ENCODE measurements at places on chromosomes 2 and 18.

DNA sequence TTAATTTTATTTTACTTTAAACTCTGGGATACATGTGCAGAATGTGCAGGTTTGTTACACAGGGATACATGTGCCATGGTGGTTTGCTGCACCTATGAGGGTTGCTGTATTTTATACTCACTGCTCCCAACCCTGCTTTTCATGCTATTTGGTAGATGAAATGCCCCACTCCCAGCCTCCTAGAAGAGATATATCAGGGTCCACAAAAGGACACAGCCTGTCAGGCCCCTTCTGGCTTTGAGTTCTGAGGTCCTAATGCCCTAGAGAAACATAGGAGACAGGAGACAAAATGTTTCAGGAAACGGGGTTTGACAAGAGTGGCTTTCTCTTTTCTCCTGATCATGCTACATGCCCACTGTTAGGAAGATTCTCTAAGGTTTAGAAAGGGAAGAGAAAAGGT, 27.1 kb upstream of the SOX11 start:
- DNase-seq = no peak

DNA sequence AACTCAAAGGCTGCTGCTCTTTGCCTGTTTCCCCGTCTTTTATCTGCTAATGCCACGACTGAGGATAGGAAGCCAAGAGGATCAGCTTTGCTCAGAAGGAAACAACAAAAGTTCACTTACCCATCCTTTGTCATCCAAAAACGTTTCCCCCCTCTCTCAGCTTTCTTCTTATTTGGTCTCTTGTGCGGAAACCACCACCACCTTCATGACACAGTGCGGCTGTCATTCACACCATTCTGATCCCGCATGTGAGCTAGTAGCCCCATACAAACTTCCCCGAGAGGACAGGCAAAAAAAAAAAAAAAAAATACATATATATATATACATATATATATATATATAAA, 656 bp downstream of the LRRTM4 start:
- no peak for DNase-seq

DNA sequence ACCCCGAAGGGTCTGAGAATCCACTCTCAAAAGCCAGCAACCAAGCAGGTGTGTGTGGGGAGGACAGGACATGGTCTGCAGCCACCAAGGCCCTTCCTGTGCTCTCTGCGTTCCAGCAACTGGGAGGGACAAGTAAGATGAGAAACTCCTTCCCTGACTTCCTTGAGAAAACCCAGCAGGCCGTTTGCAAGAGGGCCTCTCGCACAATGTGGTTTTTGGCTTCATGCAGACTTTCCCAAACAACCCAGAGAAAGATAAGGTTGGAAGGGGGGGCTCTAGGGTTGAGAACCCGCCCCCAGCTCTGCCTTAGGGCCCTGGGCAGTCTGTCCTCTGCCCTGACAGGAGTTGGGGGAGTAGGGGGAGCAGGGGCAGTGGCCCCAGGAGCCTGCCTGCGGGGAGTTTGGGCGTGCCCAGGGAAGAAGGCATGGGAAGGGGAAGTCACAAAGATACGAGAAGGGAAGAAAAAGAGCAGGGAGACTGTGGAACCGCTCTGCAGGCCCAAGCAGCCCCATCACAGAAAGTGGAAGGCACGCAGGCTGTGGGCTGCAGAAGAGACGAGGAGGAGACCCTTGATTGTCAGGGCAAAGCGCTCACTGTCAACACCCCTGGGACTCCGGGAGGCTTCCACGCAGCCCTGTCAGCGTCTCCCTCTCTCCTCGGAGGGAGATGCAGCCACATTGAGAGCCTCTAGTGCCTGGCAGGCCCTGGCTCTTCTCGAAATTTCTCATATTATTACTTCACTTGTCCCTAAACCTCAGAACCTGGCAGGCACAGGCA, 99.8 kb downstream of the SMAD7 start:
- DNase-seq = no peak

DNA sequence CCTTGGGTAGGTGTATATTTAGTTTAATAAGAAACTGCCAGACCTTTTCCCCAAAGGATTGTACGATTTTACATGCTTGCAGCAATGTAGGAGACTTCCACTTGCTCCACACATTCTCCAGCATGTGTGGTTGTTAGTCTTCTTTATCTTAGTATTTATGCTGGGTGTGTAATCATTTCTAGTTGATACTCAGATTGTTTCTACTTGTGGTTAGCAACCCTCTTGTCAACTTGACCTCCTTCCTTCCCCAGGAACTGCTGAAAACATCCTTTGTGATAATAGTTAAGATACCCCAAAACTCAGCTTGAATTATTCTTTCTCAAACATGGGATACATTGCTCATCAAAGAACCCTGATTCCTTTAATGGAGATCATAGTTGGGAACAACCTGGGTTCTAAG, 37.2 kb upstream of the CYBRD1 start:
- DNase-seq = no peak

DNA sequence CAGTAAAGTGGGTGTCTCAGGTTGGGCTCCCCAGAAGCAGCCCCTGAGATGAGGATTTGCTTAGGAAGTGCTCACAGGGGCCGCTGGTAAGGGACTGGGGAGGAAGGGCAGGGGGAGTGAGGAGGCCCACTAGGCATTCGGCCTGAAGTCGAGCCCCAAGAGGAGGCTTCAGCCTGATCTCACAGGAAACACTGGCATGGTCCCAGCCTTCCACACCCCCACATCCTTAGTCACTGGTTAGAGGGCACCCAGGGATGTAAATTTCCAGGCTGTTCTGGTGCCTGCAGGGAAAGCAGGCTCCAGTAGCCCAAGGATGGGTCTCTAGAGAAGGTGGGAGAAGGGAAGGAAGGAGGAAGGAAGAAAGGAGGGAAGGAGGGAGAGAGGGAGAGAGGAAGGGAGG, 22.4 kb upstream of the KCNK3 start:
- peak; percentile 64 for DNase-seq

- no peak for DNase-seq
Observed at GRCh38 chr18:32470460-32470713, 295 bp downstream of the GAREM1 start.

DNA sequence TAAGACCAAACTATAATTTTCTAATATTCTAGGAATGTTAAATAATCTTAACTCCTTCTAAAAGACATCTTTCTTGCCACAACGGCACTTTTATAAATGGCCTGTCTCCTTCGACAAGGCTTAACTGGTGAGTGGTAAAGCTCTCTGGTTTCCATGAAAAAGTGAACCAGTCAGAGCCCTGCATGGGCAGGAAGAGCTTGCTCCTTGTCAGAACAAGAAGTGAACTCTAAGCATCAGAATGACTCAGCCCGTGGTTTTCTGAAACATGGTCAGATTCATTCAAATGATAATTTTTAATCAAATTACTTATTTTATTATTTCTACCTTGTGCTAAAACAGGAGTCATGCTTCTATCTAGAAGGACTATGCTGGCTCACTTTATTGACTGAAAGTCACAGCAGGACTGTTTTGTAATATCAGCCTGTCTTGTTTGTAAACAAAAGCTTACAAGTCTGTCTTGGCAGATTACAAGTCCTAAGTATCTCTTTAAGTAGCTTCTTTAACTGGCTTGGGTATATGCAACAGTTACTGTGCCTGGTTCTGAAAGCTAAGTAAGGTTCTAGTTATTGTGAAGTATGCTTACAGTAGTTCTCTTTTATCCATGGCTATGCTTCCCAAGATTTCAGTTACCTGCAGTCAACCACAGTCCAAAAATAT, 245.4 kb downstream of the NAPG start:
- DNase-seq = peak; percentile 64

DNA sequence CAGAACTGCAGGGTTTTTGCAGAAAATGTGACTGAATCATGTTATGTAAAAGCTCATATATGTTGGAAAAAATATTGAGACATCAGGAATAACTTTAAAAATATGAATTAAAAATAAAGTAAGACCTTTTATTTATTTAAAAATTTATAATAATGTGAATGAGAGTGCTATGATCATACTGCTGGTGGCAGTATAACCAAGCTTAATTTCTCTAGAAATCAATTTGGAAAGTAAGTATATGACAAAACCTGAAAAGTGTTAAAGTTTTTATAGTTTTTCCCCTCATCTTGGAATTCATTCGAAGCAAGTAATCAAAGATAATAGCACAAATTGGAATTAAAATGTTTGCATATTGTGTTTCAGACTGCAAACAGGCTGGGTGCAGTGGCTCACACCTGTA, 7.5 kb downstream of the SLC39A10 start:
- no peak for DNase-seq

GRCh38 chr2:234556848-234557573, 60.1 kb upstream of the ARL4C start:
- peak; percentile 65 for DNase-seq

GRCh38 chr2:160105366-160105765, 43.0 kb upstream of the PLA2R1 start:
- DNase-seq = no peak

GRCh38 chr2:11866358-11867335, 120.2 kb downstream of the LPIN1 start:
- DNase-seq = no peak

DNA sequence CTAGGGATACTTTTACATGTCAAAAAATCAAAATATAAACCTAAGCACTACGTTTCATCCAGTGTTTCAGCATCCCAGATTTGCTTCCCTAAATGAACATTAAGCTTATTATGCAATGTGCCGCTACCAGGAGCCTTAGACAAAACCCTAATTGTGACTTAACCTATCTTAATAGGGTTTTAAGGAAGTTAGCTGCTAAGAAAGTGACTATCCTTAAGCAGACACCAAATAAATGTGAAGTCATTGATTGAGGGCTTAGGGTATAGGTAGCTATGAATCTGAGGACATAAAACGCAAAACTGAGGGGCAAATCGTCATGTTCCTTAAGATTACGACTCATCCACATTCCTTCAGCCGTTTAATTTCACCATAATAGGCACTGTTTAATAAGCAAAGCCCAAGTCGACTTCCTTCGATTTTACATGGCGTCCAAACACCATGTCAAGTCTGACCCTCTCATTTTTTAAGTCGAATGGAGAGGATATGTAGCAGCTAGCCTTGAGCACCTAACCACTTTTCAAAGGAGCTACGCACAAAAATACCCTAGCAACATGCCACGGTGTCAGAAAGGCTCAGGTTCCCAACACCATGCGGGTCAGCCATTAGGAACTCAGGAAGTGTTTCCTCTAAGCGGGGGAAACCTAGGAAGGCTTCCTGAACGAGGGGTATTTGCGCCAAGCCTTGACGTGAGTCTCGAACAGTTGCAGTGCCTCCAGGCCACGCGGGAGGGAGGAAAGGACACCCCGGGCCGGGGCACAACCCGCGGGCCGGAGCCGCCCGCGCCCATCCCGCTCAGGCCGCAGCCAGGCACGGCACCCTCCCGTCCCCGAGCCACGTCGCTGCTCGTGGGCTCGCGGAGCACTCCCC, 1.0 kb downstream of the HDLBP start:
- peak; percentile 33 for DNase-seq

GRCh38 chr2:41598161-41598894, 449.5 kb upstream of the PKDCC start:
- DNase-seq = no peak

GRCh38 chr2:150178591-150178990, 308.9 kb downstream of the RND3 start:
- DNase-seq = no peak

DNA sequence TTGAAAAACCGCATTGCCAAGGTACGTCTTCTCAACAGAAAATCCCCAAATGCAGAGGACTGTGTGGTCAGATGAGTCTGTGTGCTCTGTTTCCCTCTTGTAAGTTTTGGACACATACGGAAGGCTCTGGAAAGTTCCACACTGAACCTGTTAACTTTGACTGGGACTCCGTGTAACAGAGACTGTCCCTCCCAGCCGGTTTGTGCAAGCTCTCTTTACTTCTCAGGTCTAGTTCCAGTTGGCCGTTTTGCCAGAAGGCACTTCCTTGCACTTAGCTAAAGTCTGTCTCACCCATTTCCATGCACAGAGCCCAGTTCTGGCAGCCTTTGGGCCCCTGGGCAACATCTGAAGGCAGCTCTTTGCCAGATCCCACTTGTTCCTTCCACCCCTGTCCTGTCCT, 22.0 kb downstream of the EFHD1 start:
- DNase-seq = no peak

- DNase-seq = no peak
Observed at GRCh38 chr2:218860950-218861381, 1.4 kb downstream of the WNT6 start.

GRCh38 chr2:18745431-18746272, 156.3 kb upstream of the NT5C1B start:
- no peak for DNase-seq

DNA sequence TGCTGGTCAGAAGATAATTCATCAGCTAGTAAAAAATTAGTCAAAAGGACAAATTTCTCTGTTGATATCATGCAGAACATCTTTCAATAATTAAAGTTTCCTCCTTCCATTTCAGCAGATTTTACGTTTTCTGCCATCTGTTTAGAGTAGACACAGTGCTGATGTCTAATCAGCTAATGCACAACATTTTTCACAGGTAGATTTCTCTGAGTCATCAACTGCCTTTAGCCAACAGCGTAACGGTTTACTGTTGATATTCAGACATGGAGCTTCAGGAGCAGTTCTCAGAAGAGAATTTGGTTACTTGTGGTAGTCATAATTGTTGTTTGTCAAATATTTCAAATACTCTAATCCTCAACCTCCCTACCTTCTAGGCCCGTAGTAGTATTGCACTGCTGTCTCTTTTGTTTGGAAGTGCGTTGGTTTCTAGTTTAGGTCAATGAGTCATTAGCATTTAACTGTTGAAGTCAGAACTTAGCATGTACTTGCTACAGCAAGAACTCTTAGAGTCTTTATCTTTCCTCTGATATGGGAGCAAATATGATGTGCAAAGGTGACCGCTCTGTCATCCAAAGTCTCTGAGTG, 86.8 kb upstream of the TFPI start:
- peak; percentile 57 for DNase-seq

DNA sequence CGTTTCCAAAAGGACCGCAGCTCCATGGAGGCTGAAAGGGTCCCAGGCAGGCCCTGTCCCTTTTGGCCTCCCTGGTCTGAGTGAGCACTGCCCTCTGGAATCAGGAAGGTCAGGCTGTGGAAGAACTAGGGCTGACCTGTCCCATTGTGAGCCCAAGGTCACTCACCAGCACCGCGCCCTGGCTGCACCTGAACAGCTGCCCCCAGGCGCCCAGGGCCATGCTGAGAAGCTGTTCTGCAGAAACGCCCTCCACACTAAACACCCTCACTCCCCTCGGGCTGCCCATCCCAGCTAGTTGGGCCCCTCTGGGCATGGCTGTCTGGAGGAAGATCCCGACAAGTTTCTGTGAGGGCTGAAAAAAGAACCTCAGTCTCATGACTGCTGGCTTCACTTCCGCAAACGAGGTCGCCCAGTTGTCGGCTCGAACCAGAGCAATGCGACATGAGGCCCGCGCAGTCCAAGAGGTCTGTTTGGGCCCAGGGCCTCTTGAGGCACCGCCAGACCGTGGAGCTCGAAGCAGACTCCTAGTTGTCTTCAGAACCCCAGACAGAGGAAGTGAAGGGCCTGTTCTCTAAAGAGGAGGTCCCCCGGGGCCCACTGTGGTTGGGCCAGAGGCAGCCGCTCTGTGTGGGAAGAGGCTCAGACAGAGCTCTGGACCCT, 64.4 kb downstream of the INPP5D start:
- DNase-seq = no peak

DNA sequence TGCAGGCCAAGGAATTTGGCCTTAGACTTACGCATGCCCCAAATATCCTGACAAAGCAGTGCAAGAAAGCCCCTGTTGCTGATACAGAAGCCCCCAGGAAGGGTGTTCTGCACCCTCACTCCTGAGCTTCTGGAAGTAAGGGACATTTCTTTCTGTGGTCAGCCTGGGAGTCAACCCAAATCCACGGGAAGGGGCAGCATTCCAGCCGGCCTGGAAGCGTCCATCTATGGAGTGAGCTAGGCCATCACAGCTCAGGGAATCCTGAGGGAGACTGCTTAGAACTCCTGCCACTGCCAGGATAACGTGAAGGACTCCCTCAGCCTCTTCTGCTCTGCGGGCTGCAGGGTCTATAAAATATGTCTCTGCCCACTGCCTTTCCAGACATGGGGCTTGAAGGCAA, 173.9 kb downstream of the ANAPC1 start:
- no peak for DNase-seq

Measured in M059J (cell line).